Activated CD4-positive, alpha-beta memory T cell treated with anti-CD3 and anti-CD28 coated beads for 36 hours (primary cell): ENCODE measurements at places on chromosomes 4 and X. TPM values are rescaled to one million over a fixed set of nuclear protein-coding genes. Genes with fewer than 3 reads are reported as not detected.

ADH7 gene
- total RNA-seq, result not detected

MAGEH1 gene
- total RNA-seq, result 20.0 TPM

RPS6KA6 gene
- total RNA-seq, result 0.17 TPM

ENPP6 gene
- 0.12 TPM for total RNA-seq

DOK7 gene
- total RNA-seq, result not detected

OPRPN gene
- not detected for total RNA-seq

CCDC160 gene
- not detected for total RNA-seq

CENPVL3 gene
- 0.19 TPM for total RNA-seq

CXCL5 gene
- not detected for total RNA-seq
